Esophagus squamous epithelium (tissue), 5 donors: ENCODE measurements at places on chromosomes 12 and 14.

DNA sequence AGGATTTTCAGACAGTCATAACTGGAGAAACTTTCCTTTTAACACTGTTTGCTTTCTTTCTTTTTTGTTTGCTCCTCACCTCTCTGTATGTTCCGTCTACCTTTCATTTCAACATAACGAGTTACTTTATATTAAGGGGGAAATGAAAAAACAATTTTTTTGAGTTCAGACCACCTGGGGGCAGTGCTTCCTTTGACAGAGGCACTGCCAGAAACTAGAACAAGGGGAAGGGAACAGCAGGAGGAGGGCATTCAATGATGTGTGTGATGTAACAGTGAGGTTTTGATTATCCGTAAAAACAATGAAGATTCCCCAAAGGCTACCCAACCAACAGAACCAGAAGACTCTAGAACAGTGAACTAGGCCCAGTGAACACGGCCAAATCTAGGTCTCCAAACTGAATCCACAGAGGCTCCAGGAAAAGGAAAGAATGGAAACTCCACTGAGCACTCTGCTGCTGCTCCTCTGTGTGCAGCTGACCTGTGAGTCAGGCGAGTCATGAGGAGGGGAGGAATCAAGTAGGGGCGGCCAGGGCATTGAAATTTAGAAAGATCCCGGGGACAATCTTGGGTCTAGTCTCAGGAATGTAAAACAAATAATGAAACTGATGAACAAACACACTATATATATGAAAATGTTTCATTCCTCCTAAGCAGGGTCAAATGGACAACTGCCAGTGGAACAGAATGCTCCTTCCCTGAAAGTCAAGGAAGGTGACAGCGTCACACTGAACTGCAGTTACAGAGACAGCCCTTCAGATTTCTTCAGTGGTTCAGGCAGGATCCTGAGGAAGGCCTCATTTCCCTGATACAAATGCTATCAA is 323.5 kb downstream of the DAD1 start:
- no peak for DNase-seq

DNA sequence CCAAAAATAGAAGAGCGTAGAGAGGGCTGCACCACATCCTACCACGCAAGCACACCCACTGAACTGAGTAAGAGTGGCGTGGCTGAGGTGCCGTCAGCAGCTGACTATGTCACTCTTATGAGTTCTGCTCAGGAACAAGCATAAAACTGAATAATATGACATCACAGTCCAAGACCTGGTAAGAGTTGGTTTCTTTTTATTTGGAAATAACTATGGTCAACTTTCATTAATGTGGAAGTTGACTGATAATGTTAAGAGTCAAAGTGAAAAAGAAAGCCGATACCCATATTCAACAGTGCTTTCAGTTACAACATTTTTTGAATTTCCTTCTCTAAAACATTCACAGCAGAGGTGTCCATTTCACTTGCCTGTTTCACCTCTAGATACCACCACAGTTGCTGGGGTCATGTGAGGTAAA is 44.6 kb downstream of the GNS start:
- no peak for DNase-seq

- DNase-seq: no peak
Observed at GRCh38 chr12:109716512-109717389, 3.1 kb downstream of the FAM222A start.

DNA sequence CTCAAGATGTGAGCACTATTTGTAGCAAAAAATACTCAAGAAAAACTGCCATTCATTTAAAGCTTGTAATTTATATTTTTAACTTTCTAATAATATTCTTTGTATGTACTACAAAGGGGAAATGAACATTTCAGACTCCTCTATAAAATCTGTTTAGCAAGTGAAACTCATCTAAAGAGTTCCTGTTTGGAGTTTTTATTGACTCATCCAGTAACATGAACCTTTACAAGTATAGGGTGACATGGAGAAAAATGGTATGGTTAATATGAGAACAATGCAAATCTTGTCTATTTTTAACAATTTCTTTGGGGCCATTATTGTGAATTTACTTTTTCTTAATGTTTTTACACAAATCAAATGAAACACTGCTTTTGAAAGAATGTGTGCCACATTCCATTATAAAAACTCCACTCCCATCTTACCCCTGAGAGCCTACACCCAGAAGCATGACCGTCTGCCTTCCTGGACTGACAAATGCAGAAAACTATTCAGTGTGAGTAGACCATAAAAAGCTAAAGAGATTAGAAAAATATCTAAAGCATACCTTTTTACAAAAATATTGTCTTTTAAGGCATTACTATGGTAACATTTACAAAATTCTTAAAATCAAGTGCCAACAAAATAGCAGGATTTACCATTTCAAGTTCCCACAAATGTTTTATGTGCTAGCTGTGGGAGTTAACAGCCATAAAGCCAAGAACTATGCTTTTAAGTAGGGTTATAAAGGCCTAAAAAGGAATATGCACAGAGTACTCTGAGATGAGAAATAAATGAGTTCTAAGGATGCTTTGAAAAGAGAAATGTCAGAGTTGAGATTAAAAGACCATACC is 144.0 kb downstream of the ADAMTS20 start:
- no peak for DNase-seq

GRCh38 chr12:31828071-31828470 is 99.2 kb upstream of the AMN1 start:
- no peak for DNase-seq
